Fibroblast of lung (primary cell): ENCODE measurements at places on chromosomes 13 and 19. TPM values are rescaled to one million over a fixed set of nuclear protein-coding genes. Genes with fewer than 3 reads are reported as not detected.

The GFY gene
- not detected in 2 replicates for total RNA-seq

The CGB8 gene
- not detected in 2 replicates for total RNA-seq

The CHST8 gene
- total RNA-seq: not detected in 2 replicates

The FXYD1 gene
- total RNA-seq: 4.5 and 11.3 TPM in 2 replicates

The PRR36 gene
- total RNA-seq: under 0.01 TPM in 1 of 2 replicates, not detected in the other

The ZNF490 gene
- total RNA-seq: 8.0 and 16.8 TPM in 2 replicates

The CCL25 gene
- total RNA-seq: not detected in 2 replicates

The BCL2L12 gene
- 2.6 and 4.8 TPM in 2 replicates for total RNA-seq

The FPR1 gene
- total RNA-seq: not detected in 2 replicates

The AP3D1 gene
- 88.9 and 99.9 TPM in 2 replicates for total RNA-seq

The C19orf67 gene
- total RNA-seq: not detected in 2 replicates

The GYS1 gene
- 18.7 and 31.2 TPM in 2 replicates for total RNA-seq

The PGLYRP1 gene
- not detected in 2 replicates for total RNA-seq

The NLRP12 gene
- under 0.01 TPM in 1 of 2 replicates, not detected in the other for total RNA-seq

The CEACAM8 gene
- not detected in 2 replicates for total RNA-seq

The FAM83E gene
- total RNA-seq: 0.50 and 1.0 TPM in 2 replicates

The ZNF560 gene
- total RNA-seq: 3.3 and 7.3 TPM in 2 replicates

The DDX39A gene
- 28.5 and 36.5 TPM in 2 replicates for total RNA-seq

The SLC25A30 gene
- total RNA-seq: 16.2 and 27.6 TPM in 2 replicates

The PTH2 gene
- total RNA-seq: not detected in 2 replicates

The TMEM238 gene
- 0.26 and 0.33 TPM in 2 replicates for total RNA-seq

The KLK8 gene
- total RNA-seq: not detected in 2 replicates

The OR7C1 gene
- not detected in 2 replicates for total RNA-seq

The DNAAF3 gene
- total RNA-seq: under 0.01 and 0.17 TPM in 2 replicates

The SMIM17 gene
- total RNA-seq: under 0.01 and 0.33 TPM in 2 replicates

The CABP5 gene
- not detected in 2 replicates for total RNA-seq

The CBLC gene
- under 0.01 and 0.33 TPM in 2 replicates for total RNA-seq

The SBSN gene
- 4.1 and 9.0 TPM in 2 replicates for total RNA-seq

The IGFL4 gene
- not detected in 2 replicates for total RNA-seq

The MEIS3 gene
- 40.3 and 57.8 TPM in 2 replicates for total RNA-seq

The WDR62 gene
- total RNA-seq: 0.26 and 2.8 TPM in 2 replicates
